ENCODE measurements at places on chromosomes 6 and 20.

DNA sequence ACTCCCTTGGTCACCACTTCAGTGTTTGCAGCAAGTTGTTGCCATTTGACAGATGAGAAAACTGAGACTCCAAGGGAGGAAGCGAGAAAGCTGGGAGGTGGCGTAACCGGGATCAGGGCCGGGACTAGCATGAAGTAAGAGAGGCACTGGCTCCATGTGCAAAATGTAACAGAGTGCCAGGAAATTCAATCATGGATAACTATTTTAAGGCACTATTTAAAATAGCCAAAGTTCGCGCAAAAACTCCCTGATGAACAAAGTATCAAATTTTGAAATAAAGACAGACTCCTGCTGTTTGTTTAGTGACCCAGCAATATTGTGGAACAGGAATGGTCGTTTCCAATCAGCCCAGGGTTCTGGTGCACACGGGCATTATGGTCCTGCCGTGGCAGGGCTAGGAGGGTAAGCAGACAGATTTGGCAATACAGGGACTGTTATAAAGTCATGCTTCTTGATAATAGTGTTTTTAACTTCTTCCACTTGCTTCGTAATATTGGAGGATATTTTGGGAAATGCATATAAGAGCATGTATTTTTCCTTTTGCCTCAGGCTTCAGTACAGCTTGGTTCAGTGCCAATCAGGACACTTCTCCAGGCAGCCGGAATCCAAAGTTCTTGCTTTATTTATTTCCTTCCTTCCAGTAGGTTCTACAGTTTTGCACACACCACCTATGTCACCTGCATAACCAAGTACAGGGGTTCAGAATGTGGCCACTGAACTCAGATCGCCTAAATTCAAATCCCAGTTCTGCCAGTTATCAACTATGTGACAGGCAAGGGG, 141.6 kb downstream of the EYA2 start:
- DNase-seq = no peak

GRCh38 chr6:159595173-159595572, 97.9 kb downstream of the SOD2 start:
- no peak for DNase-seq

DNA sequence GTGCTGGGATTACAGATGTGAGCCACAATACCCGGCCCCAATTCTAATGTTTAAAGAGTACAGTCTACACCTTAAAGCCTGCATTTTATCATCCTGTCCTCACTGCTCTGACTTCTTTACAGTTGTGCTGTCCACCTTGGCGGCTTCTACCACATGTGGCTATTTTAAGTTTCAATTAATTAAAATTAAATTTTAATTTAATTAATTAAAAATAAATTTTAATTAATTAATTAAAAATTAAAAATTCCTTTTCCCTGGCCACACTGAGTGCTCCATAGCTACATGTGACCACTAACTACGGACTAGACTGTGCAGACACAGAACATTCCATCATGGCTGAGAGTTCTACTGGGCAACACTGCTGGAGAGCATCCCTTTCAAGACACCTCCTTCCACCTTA, 27.4 kb downstream of the ATP9A start:
- no peak for DNase-seq

GRCh38 chr6:162217811-162218493, 509.6 kb downstream of the PRKN start:
- no peak for DNase-seq

DNA sequence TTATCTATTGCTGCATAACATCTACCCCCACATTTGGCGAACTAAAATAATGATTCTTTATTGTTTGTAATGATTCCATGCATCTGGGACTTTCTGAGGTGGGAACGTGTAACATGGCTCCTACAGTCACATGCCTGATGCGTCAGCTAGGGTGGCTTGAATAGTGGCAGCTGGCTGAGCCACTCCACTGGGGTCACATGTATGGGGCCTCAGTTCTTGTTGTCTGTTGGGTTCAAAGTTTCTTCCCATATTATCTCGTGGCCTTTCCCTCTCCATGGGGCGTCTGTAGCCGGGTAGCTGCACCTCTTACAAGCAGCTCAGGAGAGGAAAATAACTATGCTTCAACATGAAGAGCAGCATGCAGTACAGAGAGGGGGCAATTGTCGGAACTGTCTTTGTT, 69.9 kb downstream of the CRYBG1 start:
- DNase-seq = no peak

- DNase-seq = no peak
These were observed 74.9 kb downstream of the AGPAT4 start for GRCh38 chr6:161198783-161199460.

GRCh38 chr6:32933661-32934085, 7.2 kb downstream of the HLA-DMB start:
- DNase-seq = peak; percentile 85

DNA sequence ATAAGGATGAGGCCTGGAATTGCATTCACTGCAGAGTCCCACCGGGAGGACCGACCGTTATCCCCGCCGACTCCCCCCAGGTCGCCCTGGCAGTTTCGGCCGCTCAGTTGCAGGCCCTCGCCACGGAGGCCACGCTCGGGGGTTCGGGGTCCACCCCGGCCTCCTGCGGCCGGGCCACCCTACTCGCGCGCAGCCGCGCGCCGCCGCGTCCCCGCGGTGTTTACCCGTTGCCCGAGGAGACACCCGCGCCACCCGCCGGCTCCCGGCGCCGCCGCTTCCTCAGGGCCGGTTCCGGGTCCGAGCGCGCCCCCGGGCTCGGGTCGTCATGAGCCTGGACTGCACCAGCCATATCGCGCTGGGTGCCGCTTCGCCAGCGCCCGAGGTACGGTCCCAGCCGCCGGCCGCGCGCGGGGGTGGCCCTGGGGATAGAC, at the start of gene CCDC170:
Gene CCDC170 (plus strand): TSS at position 214 of the 431 bp plus-strand sequence. CDS start 112 bp downstream, at position 326.
- no peak for DNase-seq

DNA sequence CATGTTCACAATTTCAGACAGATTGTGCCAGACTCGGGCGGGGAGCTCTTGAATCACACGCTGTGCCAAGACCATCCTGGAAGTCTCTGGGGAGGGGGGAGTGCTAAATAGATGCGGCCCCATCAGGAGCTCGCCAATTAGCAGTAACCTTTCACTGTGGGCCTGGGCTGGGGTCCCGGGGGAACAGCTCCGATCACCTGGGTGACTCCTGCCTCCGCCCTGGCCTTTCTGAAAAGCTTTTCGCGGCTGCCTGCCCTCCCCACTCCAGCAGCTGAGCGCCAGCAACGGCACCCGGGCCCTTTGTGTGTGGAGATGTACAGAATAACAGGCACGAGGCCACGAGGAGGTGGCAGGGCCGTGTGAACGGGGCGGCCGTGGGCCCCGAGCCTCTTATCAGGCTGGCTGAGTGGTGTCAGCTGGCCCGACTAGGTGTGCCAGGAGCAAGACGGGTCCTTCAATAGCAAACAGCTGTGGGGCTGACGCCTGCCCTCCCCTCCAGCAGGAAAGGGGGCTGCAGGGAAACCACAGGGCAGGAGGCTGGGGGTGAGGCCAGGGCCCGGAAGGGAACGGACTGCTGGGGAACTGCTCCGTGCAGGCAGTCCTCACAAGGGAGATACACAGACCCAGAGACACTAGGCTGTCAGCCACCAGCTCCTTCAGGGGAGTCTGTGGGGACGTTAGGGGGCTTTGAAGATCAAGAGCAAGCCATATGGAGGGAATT, 56.8 kb downstream of the NOL4L start:
- DNase-seq = peak; percentile 76

DNA sequence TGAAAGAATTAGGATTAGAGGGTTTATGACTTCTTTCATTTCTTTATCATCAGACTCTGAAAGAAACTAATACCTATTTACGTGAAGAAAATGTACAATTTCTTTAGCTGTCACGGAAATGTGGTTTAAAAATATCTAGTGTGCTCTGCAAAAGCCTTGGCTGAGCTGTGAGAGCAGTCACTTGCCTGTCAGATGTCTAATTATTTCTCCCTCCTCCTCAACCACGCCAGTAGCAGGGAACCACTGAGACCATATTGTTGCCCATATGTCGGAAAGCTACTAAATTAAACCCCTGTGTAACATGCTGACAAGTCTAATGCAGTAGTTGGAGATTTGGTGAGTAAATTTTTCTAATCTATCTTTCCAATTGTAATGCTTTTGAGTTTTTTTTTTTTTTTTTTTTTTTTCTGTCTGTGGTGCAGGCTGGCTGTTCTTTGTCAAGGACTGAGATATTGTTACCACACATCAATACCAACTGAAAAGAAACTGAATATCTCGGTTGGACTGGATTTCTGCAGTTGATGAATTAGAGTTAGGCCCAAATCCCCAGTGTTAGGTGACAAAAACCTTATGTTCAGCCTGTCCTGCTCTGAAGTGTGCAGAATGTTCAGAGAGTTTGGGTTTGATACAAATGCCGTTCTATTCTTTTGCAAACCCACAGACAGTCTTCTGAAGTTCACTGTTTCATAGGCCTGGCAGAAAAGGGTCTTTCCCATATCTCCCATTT, 302.9 kb upstream of the SYNCRIP start:
- DNase-seq = no peak

GRCh38 chr20:44089987-44090674, 96.9 kb downstream of the JPH2 start:
- DNase-seq = peak; percentile 8

- DNase-seq = no peak
These were observed 4.3 kb upstream of the PSORS1C2 start for GRCh38 chr6:31143148-31143547.

GRCh38 chr6:149876241-149876933, 12.2 kb upstream of the LRP11 start:
- no peak for DNase-seq

GRCh38 chr6:51093871-51094270, 275.2 kb downstream of the TFAP2B start:
- DNase-seq = no peak

GRCh38 chr6:170153436-170154319, 137.2 kb downstream of the DLL1 start:
- DNase-seq = no peak

DNA sequence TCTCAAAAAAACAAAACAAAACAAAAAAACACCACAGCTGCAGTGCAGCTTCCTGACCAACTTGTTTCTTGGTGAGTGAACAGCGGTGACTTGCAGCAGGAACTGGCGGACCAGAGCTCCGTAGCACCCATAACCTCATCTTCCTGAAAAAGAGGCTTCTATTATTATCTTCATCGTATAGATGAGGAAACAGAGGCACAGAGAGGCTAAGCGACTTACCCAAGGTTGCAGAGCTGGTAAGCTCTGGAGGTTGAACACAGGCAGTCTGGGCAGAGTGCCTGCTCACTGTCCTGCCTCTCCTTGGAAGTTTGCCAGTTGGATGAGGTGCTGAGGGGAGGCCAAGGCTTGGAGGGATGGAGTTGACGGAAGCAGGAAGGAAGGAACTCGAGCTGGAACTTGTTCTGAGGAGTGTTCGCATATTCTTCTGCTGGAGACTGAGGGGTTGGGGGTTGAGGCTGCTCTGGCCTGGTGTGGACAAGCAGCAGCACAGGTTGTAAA, 47.9 kb upstream of the CCDC167 start:
- DNase-seq = peak; percentile 17

- no peak for DNase-seq
These were observed 192.0 kb downstream of the ALDH8A1 start for GRCh38 chr6:134757911-134758361.

DNA sequence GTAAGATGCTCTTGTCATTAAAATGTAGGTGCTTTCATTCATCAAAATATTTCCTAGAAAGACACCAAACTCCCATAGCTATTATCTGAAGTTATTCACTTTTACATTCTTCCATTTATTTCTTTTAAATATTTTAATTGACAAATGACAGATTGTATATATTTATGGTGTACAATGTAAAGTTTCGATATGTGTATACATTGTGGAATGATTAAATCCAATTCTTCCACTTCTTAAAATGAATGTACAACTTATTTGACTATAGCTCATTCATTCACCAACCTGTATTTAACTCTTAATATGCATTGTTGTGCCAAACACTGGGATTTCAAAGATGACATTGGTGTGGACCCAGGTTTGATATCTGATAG, 41.0 kb downstream of the CCN2 start:
- DNase-seq = no peak

- DNase-seq = no peak
These were observed 55.4 kb downstream of the MRPL14 start for GRCh38 chr6:44071670-44072451.

- DNase-seq = no peak
These were observed 203.2 kb upstream of the SGK1 start for GRCh38 chr6:134521116-134521501.

GRCh38 chr20:62145688-62146018, 2.1 kb downstream of the SS18L1 start:
- no peak for DNase-seq

DNA sequence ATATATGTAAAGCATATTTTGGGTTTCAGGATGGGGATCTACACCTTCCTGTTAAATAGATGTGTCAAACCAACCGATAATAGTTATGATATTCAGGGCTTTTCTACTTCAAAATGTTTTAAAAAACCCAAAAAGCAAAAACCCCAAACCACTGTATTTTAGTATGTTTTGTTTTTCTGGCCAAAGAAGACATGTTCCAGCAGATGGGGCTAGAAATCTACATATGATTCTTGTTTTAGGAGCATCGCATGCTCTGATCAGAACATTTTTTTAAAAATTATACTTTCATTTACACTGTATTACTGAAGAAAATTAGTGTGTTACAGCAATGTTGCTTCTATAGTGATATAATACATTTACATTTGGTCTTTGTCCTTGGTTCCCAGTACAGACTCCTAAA, 11.0 kb downstream of the RMND1 start:
- DNase-seq = peak; percentile 27

- DNase-seq = no peak
These were observed 21.1 kb upstream of the APCDD1L start for GRCh38 chr20:58536289-58536688.

- DNase-seq = no peak
These were observed 18.5 kb upstream of the PHACTR3 start for GRCh38 chr20:59585714-59586409.

Data from hematopoietic multipotent progenitor cell treated with erythropoietin and hydrocortisone succinate and interleukin-3 and kit ligand, for 8 days (in vitro differentiated cells).